ENCODE measurements at places on chromosomes 4 and X. TPM values are rescaled to one million over a fixed set of nuclear protein-coding genes. Genes with fewer than 3 reads are reported as not detected.

The PPEF2 gene
- polyA plus RNA-seq, result 0.06 TPM

GRCh38 chr4:74539044-74539790, 94.3 kb downstream of the AREG start:
- no peaks in the 10 kb centered on the region for H3K36me3 ChIP-seq
- H3K27ac ChIP-seq, result peak overlapping the region; percentile 82
- no peaks in the 10 kb centered on the region for H3K27me3 ChIP-seq
- H3K4me3 ChIP-seq, result no peak overlapping the region
- peak; percentile 71 for DNase-seq

GRCh38 chr4:26911254-26911653, 50.6 kb downstream of the STIM2 start:
- H3K4me3 ChIP-seq, result no peak overlapping the region
- no peaks in the 10 kb centered on the region for H3K27me3 ChIP-seq
- H3K4me1 ChIP-seq, result no peaks in the 10 kb centered on the region
- no peaks in the 10 kb centered on the region for H3K36me3 ChIP-seq
- H3K27ac ChIP-seq, result no peak overlapping the region

DNA sequence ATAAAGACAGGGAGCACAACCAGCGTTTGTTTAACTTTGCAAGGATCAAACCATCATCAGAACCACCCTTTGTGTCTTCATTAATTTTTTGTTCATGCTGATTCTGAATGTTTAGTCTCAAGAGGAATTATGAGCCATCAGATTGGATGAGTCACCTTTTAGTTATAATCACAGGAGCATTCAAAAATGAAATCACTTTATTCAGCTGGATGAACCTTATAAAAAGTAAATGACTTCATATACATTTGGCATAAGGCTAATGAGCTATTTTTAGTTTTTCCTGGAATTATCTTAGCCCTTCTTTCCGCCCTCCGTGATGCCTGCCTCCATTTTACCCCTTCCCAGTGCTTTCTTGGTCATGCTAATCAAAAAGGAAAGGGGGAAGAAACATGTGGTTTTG, 103.6 kb downstream of the SORBS2 start:
- H3K4me3 ChIP-seq, result no peak overlapping the region
- peaks cover 25% of the 10 kb centered on the region for H3K4me1 ChIP-seq
- no peaks in the 10 kb centered on the region for H3K27me3 ChIP-seq
- H3K27ac ChIP-seq, result peak overlapping the region; percentile 46
- no peaks in the 10 kb centered on the region for H3K36me3 ChIP-seq

The EDA2R gene
- polyA plus RNA-seq, result 0.43 TPM

The SOD3 gene
- 5.3 TPM for polyA plus RNA-seq

The HSFX1 gene
- polyA plus RNA-seq, result 3.1 TPM

DNA sequence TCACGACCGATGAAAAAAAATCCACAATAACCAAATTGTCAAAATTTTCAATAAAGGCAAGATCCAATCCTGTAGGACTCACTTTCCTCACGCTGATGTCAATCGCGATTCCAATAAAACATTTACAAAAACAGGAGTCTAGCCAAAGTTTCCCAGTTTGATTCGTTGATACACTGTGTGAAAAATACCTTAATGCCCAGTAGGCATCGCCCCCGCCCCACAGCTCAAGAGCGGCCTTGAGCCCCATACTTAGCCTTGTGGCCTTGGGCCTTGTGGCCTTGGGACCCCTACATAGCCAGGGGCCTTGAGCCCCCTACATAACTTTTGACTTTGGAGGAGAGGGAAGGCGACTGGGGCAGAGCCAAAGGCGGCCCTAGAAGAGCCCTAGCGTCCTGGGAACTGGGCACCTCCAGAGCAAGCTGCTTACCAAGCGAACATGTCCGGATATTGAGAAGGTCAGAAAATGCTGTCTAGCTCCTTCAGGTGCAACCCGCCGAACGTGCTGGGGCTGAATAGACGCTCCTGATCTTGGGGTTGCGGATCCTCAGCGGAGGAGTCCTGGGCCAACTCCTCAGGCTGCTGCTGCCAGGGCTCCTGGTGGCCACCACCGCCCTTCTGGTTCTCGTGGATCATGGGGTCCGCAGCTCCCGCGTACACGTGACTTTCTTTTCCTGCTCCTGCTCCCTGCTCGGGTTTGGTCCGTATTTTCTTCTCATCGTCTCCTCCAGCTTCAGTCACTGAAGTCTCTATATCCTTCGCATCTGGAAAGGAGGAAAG, 62.9 kb downstream of the RHOXF2B start:
- no peaks in the 10 kb centered on the region for H3K36me3 ChIP-seq
- peak; percentile 5 for DNase-seq
- no peak overlapping the region for H3K27ac ChIP-seq
- H3K4me3 ChIP-seq, result no peak overlapping the region
- peaks cover 3% of the 10 kb centered on the region for H3K4me1 ChIP-seq
- H3K27me3 ChIP-seq, result peaks cover 48% of the 10 kb centered on the region

The VSIG4 gene
- polyA plus RNA-seq, result 8.4 TPM

The XAGE1A gene
- polyA plus RNA-seq, result not detected

DNA sequence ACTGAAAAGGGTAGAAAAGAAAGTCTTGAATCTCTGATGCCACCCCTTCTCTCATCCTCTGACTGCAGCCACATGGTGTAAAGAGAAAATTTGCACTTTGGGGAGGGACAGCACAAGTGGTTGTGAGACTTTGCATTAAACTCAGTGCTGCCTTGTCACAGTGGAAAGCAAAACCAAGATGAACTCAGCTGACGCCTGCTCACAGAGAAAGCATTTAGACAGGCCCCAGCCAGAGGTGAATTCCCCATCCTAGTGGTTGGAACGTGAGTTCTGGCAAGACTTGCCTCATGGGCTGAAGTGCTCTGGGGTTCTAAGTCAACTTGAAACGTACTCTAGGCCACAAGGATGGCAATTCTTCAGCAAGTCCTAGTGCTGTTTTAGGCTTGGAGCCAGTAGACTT, 1101.4 kb downstream of the ADGRL3 start:
- H3K4me1 ChIP-seq, result no peaks in the 10 kb centered on the region
- H3K27ac ChIP-seq, result no peak overlapping the region
- no peak for DNase-seq
- no peaks in the 10 kb centered on the region for H3K27me3 ChIP-seq
- H3K36me3 ChIP-seq, result no peaks in the 10 kb centered on the region
- H3K4me3 ChIP-seq, result no peak overlapping the region

DNA sequence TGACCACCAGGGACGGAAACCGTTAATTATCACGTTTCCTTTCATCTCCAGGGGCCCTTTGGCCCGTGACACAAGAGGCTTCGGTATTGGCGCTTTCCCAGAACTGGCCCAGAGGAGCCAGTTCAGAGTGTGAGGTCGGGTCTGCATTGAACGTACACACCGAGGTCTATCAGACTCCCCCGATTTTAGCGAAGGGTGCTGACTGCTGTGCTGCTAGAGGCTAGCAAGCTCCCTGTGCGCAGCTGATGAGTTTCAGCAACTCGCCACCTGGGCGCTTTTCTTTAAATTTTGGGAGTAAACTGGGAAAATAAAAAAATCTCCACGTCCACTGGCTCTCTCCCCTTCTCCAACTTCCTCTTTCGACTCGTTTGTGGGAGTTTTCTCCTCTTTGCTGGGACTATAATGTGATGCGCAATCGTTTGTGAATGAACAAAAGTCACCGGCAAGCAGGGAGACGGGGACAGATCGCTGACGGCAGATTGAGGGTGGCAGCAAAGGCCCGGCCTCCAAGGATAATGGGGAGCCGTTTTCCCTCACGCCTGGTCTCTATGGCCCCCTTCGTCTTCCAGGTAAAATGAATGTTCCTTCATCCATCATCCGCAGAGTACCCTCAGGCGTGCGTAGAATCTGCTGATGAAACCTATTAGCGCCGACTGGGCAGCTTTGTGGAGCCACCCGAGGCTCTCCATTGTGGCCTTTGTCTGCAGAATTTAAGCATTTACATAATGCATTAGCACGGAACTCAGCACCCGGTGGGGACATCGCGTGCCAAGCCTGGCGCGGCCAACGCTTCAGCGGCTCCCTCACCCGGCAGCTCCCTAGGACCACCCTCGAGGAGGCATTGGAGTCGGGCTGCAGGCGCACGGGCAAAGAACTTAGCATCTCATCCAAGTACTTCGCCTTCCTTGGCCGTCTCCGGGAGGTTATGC, 1.6 kb upstream of the LRAT start:
- no peak for DNase-seq
- no peak overlapping the region for H3K4me3 ChIP-seq
- peaks cover 62% of the 10 kb centered on the region for H3K27me3 ChIP-seq

DNA sequence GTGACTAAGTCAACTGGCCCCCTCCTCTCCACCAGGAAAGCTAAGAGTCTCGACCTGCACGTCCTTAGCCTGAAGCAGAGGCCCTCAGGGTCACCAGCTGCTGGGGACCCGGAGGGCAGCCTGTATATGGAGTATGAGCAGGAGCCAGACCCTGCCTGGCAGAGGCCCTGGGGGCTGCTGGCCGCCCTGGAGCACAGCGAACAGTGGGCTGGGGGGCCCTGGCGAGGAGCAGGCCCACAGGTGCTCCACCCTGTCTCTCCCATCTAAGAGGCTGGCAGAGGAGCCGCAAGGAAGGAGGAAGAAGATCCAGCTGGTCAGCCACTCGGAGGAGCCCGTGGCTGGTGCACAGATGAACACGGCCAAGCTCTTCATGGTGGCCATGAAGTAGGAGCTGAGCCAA, 61.2 kb downstream of the ALPK1 start:
- no peak overlapping the region for H3K27ac ChIP-seq
- no peaks in the 10 kb centered on the region for H3K27me3 ChIP-seq
- no peaks in the 10 kb centered on the region for H3K4me1 ChIP-seq
- DNase-seq, result no peak

DNA sequence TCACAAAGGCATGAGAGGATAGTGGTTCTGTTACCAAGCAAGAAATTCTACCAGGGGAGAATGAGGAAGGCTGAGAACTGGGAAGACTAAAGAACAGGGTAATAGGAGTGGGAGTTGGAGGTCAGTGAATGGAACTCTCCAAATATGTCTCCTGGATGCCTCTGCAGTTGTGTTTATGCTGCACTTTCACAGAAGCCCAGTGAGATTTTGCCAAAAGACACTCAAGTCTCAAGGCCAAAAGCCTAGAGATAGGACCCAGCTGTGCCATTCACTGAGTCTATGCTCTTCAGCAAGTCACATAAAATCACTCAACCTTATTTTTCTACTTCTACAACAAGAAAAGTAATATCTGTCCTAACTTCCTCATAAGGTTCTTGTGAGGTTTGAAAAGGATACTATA, 285.4 kb downstream of the UNC5C start:
- H3K27ac ChIP-seq, result no peak overlapping the region
- DNase-seq, result no peak
- no peaks in the 10 kb centered on the region for H3K27me3 ChIP-seq
- no peaks in the 10 kb centered on the region for H3K36me3 ChIP-seq
- no peak overlapping the region for H3K4me3 ChIP-seq

GRCh38 chrX:65866773-65867172, 173.1 kb downstream of the VSIG4 start:
- DNase-seq, result no peak
- no peaks in the 10 kb centered on the region for H3K27me3 ChIP-seq
- H3K4me1 ChIP-seq, result no peaks in the 10 kb centered on the region
- no peak overlapping the region for H3K4me3 ChIP-seq
- H3K27ac ChIP-seq, result no peak overlapping the region
- H3K36me3 ChIP-seq, result no peaks in the 10 kb centered on the region

GRCh38 chrX:71184803-71185495, 38.1 kb upstream of the GJB1 start:
- H3K27ac ChIP-seq, result no peak overlapping the region
- H3K27me3 ChIP-seq, result no peaks in the 10 kb centered on the region
- no peak for DNase-seq
- no peaks in the 10 kb centered on the region for H3K36me3 ChIP-seq

- H3K4me3 ChIP-seq, result no peak overlapping the region
- peak; percentile 38 for DNase-seq
- no peak overlapping the region for H3K27ac ChIP-seq
Observed at GRCh38 chr4:147518846-147519767, 38.2 kb downstream of the EDNRA start.

GRCh38 chr4:27350161-27350560, 489.5 kb downstream of the STIM2 start:
- H3K4me1 ChIP-seq, result no peaks in the 10 kb centered on the region
- no peak overlapping the region for H3K27ac ChIP-seq
- H3K27me3 ChIP-seq, result no peaks in the 10 kb centered on the region
- no peaks in the 10 kb centered on the region for H3K36me3 ChIP-seq
- no peak for DNase-seq
- H3K4me3 ChIP-seq, result no peak overlapping the region

DNA sequence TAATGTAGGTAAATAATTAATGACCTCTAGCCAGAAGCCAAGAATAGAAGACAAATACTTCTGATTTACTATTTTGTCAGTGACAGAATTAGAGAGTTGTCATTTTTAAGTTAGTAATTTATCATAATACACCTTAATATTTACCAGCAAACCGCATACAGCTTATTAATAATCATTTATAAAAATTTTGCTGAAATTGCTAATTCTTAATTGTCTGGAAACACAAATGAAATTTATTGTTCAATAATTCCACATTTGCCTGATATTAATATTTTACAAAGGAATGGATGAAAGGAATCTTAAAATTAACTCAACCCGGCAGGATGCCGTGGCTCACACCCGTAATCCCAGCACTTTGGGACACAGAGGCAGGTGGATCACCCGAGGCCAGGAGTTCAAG, 44.7 kb downstream of the PROM1 start:
- H3K27me3 ChIP-seq, result no peaks in the 10 kb centered on the region
- no peaks in the 10 kb centered on the region for H3K4me1 ChIP-seq
- H3K4me3 ChIP-seq, result no peak overlapping the region
- H3K36me3 ChIP-seq, result no peaks in the 10 kb centered on the region
- no peak overlapping the region for H3K27ac ChIP-seq

DNA sequence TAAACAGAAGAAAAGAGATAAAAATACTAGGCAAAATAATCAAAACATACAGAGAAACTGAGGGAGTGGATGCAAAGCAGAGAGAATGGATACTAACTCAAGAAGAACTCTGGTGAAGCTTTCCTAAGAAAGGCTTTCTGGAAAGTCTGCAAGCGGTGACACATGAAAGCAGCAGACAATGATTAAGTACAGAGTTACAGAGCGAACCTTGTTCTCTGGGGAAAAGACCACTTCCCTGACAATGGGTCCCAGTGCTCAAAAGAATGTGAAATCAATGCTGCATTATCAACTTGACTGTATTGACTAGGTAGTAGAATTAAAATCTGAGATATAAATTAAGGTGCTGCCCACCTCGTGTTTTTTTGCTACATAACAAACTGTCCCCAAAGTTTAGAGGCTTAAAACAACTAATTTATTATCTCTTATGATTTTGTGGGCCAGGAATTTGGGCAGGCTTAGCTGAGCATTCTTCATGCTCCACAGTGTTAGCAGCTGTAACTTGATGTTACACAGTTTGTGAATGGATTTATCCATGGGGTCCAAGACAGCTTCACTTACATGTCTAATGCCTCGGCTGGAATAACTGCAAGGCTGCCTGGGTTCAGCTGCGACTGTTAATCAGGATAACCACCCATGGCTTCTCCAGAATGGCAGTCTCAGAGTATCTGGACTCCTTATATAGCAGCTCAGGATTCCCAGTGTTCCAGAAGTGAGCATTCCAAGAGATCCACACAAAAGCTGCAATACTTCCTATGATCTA, 106.9 kb upstream of the INPP4B start:
- no peak for DNase-seq
- H3K27ac ChIP-seq, result no peak overlapping the region
- H3K27me3 ChIP-seq, result no peaks in the 10 kb centered on the region
- H3K4me3 ChIP-seq, result no peak overlapping the region
